GM13977 (cell line): ENCODE measurements at places on chromosomes 11 and 22.

DNA sequence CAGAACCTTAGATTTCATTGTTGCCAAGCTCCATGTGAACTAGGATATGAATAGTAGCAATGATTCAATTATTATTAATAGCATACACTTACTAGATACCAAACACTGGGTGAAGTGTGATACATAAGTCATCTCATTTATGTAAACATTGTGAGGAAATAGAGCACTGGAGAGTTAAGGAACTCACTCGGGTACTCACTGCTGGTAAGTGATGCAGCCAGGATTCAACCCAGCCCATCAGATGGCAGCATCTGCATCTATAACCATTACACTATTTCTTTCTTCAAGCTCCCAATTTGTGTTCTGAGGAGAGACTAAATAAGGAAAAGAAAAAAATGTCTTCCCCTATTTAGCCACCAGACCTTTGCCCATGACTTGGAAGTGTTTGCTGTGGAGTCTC is 10.2 kb upstream of the ALG8 start:
- no peak for DNase-seq

- DNase-seq, result no peak
Observed at GRCh38 chr22:33063611-33064010, 5.4 kb upstream of the SYN3 start.

- no peak for DNase-seq
Observed at GRCh38 chr11:131027491-131027890, 111.2 kb upstream of the SNX19 start.

- peak; percentile 66 for DNase-seq
Observed at GRCh38 chr11:11036848-11037732, 179.2 kb upstream of the ZBED5 start.

GRCh38 chr11:74611369-74611861 is 19.0 kb downstream of the POLD3 start:
- DNase-seq, result peak; percentile 20

- DNase-seq, result peak; percentile 76
Observed at GRCh38 chr22:37284805-37285355, 2.6 kb downstream of the CYTH4 start.

- DNase-seq, result no peak
Observed at GRCh38 chr11:113808931-113809330, 29.3 kb downstream of the CLDN25 start.

DNA sequence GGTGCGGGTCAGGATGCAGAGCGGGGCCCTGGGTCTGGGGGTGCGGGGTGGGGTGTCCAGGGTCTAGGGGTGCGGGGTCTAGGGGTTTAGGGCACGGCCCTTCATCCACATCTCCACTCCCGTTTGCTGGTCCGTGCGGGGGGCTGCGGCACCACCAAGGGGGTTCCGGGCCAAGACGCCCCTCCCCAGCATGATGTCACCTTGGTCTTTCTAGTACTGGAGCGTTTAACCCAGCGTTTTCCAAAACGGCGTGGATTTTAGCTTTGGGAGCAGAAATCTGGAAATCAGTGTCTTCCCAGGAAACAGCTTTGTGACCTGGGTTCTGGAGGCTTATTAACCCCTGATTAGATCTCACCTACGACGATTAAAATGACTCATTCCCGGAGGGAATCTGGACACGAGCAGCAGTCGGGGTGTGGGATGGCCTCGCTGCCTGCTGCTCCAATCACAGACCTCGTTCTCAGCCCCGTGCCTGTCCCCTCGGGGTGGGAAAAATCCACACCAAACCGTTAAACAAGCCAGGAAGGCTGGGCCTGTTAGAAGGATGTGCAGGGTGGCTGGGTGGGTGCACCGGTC is 759 bp downstream of the AP2A2 start:
- DNase-seq, result peak; percentile 51

DNA sequence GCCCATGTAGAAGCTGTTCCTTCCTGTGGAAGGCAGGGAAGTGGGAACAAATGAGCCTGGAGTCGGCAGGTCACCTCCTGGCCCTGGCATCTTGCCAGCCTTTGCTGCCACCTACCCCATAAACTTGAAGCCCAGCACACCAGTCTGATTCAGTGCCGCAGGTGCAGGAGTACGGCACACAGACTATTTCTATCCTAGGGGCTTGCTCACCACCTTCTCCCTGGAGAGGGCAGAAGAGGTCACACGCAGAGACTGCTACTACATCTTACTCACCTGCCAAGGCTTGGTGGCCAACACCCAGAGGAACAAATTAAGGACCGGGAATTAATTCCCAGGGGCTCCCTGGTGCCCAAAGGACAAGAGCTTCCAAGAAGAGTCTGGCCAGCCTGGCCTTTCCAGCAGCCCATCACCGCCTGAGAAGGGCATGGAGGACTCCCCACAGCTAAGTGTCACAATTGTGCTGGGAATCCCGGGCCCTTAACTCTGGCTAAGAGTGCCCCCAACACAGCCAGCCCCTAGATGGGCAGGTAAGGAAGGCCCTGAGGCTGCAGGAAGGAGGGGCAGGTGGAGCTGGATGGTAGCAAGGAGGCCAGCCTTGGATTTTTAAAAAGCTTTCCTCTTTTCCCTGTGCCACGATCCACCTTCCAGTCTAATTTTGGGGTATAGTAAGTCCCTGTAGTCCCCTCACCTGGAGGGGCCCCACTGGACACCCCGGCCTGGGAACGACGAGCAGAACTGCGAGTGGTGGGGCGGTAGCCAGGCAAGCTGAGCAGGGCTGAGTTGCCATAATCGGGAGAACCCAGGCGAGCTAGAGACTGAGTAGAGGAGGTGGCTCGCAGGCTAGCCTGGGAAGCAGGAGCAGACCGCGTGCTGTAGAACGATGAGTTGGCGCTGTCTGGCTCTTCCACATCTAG is 6.9 kb downstream of the IL18BP start:
- no peak for DNase-seq

DNA sequence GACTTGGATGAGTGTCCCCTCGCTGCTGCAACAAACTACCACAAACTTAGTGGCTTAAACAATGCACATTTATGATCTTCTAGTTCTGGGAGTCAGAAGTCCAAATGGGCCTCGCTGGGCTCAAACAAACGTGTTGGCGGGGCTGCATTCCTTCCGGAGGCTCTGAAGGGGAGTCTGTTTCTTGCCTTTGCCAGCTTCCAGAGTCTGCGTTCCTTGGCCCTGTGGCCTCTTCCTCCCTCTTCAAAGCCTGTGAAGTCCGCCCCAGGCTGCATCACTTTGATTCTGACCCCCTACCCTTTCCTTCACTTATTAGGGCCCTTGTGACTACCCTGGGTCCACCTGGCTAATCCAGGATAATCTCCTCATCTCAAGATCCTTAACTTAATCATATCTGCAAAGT is 80.3 kb upstream of the NECTIN1 start:
- no peak for DNase-seq

- DNase-seq, result no peak
Observed at GRCh38 chr22:36814801-36815200, 2.0 kb downstream of the PVALB start.

DNA sequence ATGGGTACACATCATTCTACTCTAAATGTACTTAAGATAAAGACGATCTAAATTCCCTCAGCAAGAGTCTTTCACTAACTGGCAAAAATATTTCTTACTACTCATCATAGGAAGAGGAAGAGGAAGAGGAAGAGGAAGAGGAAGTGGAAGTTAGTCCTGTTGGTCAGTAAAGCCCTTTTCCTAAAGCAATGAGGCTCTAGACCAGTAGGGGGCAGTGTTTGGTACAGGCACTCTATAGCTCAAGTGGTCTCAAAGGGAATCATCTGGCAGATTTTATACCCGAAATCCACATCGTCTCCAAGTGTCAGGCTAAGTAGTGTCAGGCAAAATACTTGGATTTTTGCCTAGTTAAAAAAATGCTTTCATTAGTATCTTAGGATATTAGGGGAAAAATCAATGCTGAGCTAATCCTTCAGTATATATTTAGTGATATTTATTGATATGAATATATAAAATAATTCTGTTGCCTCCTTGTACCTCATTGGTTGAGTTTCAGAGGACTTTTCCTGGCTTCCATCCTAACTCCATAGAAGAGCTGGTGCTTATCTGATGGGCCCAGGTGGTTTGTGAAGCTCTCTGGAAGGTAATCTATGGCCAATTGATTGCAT is 7.7 kb downstream of the BLID start:
- DNase-seq, result peak; percentile 13

DNA sequence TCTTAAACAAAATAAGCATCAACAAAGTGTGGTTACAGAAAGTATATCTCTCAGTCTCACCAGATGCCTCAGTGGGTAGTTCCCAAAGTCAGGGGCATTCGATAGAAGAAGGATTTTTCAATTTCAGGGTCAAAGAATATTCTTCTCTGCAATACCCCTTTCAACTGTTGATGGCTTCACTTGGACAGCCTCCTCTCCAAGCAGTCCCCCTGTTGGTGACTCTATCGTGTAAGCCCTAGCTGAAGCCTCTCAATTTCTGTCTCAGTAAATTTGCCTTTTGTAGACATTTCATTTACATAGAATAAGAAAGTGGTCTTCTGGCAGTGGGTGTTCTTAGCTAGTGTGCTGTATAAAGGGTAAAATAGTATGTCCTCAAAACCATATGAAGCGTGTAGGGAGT is 11.3 kb upstream of the CCDC83 start:
- DNase-seq, result no peak

DNA sequence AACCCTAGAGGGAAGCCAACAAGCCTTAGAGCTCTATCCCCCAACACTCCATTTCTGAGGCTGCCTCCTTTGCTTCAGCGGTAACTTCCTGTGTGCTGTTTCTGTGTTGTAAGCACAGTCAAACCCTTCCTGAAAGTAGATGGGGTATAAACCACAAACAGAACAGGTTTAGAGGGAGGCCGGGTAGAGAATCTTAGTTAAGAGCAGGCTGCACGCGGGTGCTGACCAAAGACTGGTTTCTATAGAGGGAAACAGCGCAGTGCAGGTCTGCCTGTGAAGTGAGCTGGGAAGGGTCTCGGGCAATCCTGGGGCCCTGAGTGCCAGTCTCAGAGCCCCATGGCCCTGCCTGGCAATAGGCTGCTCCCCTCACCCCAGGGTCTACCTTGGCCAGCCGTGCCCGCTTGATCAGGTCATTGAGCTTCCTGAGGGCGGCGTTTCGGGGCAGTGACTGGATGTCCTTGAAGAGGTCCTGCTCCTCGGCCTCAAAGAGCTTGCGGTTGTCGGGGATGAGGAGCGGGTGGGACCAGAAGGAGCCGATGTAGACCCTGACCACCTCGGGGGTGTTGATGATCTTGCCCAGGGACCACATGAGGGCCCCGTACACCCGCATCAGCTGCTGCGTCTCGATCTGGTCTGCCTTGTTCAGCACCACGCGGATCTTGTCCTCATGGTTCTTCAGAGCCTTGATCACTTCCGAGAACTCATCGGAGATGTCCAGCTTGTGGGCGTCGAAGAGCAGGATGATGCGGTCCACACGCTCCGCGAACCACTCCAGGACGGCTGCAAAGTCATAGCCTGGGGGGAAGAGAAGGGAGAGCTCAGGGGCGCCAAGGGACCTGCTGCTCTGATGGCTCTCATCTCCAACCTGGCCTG is 15.3 kb upstream of the CDC42BPG start:
- peak; percentile 94 for DNase-seq

DNA sequence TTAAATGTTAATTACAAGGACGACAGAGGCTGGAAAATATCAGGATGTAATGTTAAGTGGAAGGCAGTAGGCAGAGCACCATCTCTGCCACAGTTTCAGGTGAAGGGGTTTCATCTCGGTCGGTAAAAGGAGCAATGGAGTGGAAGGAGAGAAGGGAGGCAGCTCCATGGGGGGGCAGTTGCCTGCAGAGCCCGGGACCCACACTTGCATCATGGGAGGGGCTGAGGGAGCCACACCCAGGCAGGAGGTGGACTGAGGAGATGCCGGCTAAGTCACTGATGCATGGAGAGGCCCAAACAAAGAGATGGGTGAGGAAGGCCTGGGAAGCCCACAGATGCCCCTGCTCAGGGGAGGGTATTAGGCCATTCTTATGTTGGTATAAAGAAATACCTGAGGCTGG is 1470.9 kb downstream of the BRD1 start:
- DNase-seq, result no peak

DNA sequence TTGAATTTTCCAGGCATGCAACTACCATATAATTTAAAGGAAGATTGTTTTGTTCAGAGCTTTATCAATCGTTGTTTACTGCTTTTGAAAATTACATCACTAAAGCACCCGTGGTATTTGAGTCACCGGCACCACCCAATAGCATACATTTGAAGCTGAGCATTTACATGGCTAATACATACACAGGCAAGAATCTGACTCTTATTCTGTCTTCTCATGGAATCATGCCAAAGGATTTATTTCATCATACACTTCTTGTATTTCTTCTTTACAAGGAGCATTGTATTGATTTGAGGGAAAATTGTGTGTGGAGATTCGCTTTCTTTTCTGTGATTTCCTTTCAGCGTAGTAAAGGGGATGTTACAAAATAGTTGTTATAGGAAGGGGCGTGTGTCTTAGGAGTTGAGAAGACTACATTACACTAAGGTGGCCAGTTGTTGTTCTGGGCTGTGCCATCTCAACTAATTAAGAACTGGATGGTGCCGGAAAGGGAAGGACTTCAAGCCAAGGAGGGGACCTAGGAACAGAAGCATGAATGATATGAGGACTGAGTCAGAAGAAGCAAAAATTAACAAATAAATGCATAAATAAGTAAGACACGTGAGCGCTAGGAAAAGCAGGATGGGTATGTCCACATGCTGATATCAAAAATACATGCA is 12.9 kb upstream of the CD3E start:
- DNase-seq, result no peak

DNA sequence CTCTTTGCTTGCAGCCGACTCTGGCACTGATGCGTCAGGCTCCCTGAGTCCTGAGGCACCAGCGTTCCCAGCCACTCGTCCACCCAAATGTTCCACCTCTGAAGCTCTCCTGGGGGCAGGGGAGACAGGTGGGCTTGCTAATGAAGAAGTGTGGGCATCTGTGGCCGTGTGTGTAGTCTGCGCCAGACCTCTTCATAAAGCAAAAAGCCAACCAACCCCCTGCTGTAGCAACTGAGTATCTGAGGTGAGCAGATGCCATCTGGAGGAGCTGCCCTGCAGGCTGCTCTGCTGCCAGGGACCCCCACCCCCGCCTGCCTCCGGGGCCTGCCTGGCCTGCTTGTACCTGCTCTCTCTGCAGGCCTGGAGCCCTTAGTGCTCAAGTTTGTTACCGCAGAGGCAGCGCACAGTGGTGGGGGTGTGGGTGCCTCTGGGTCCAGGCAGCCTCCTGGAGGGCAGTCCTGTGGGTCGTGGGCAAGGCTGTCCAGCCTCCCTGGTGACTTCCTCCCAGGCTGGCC is 272.5 kb downstream of the TBC1D22A start:
- no peak for DNase-seq

DNA sequence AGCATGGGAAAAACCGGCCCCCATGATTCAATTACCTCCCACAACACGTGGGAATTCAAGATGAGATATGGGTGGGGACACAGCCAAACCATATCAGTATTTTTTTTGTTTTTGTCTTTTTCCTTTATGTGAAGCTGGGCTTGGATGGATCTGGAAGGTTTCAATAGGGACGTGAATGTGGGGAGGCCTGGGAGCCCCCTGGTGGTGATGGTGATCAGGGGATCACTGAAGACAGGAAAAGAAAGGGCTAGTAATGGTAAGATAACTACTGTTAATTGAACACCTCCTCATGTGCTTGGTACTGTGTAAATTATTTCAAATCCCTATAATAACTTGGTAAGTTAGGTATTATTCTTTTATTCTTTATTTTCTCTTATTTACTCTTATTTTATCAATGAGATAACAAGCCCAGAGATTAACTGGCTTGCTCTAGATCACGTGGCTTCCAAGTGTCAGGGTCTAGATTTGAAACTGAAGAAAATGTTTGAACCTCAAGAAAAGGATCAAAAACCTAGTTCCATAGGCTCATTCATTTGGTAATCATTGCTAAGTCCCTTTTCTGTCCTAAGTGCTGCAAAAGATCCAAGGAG is 364.2 kb downstream of the TENM4 start:
- DNase-seq, result no peak
